Activated naive CD8-positive, alpha-beta T cell treated with anti-CD3 and anti-CD28 coated beads, Interleukin-2, amount 10 ng/mL, durations not matched to agents 7 days and 5 days (primary cell): ENCODE measurements at places on chromosomes 1 and 21. TPM values are rescaled to one million over a fixed set of nuclear protein-coding genes. Genes with fewer than 3 reads are reported as not detected.

DNA sequence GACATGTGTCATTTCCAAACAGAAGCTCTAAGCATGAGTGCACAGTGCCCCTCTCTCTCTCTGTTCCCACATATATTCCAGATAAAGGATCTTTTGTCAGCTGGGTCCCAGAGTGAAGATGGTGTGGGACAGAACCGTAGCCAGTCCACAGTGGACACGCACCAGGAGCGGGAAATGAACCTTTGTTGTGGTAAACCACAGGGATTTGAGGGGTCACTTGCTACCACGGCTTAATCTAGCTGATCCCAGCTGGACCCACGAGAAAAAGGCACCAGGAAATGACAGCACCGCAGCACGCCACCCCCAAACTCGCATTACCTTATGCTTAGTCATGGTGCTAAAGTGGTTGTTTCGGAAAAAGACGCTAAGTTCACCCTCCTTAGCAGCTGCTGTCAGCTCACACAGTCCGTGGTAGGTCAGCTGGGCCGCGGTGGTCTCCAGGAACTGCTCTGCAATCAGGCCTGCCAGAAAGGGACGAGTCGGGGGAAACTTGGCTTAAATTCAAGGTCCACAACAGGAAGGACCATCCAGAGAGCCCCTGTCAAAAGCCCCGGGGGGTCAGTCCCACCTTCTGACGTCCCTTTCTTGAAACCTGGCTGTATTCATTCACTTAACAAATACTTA, 7.5 kb downstream of the MINDY1 start:
- DNase-seq: no peak

DNA sequence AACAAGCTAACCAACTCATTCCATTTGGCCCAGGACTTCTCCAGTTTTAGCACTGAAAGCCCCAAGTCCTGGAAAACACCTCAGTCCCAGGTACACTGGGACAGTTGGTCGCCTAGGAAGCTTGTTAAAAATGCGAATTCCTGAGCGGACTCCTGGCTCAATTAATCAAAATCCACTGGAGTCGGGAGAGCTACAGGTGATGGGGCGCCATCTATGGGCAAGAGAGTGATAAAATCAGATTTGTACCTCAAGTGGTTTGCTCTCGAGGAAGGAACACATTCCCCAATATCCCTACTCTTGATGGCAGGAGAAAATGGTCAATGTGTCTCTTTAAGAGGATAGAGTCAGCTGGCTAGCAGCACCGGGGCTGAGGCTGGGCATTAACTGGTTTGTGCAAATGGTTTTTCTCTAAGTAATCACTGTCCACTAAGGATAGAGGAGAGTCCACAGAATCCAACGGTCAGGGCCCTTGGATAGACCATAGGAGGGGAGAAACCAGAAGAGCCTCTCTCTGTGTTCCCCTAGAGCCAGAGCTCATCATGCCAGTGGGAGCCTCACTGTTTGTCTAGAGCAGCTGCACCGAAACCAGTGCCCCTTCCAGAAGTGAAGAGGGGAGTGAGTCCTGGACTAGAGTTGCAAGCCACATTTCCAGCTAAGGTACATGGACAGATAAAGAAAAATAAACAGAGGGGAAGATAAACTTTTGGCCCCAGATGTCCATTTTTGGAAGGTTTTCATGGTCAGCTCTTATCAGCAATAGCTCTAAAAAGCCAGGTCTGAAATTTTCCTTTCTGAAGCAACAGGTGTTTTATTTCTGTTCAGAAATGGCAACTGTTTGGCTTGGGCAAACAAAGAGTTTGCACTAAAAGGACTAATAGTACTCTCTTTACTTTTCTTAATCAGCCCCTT, 148.5 kb downstream of the TENT5C start:
- DNase-seq: no peak

DNA sequence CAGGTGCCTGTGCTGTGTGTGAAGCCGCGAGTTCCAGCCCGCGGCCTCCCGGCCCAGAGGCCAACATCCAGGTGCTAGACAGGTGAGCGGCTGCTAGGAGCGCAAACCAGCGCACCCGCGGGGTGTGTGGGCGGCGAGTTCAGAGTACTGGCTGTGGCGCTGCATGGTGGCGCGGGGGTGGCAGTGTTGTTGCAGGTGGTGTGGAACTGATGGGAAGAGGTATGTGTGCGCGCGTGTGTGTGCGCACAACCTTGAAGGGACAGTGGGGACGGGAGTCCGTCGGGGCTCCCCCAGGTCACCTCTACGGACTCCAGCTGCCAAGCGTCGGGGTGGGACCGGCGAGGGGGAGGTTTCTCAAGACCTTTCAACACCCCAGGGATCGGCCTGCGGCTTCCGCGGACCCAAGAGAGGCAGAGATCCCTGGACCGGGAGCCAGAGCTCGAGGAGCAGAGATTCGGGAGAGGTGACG, 433 bp upstream of the DMBX1 start:
- peak; percentile 47 for DNase-seq

DNA sequence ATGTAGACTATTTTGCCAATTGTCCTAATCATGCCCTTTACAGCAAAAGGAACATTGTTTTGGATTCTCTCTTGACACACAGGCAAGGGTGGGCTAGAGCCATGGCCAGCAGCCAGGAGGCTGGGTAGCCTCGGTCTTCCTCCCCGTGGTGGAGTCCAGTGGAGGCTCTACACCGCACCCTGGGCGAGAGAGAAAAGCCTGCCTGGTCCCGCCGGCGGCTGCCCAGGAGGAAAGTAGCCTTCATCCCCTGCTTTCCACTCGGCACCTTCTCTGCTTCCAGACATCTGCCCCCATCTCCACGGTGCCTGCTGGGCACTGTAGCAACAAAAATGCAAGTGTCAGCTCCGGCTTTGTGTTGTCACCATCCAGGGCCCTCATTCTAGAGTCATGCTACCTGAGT, 21.6 kb downstream of the PROK1 start:
- no peak for DNase-seq

DNA sequence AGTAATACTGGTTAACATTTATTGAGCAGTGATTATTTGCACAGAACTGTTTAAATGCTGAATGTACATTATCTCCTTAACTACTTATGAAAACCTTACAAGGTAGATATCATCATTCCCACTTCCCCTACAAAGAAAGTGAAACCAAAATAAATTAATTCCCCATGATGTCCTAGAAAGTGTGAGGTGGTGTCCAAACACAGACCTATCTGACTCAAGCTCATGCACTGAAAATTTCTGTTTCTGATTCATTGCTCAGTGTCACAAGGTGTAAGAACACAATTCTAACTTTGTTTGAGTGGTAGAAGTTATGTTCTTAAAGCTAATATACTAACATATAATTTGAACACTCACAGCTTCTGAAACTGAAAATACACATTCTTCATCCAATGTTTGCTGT, 178.7 kb downstream of the MRPL39 start:
- no peak for DNase-seq

DNA sequence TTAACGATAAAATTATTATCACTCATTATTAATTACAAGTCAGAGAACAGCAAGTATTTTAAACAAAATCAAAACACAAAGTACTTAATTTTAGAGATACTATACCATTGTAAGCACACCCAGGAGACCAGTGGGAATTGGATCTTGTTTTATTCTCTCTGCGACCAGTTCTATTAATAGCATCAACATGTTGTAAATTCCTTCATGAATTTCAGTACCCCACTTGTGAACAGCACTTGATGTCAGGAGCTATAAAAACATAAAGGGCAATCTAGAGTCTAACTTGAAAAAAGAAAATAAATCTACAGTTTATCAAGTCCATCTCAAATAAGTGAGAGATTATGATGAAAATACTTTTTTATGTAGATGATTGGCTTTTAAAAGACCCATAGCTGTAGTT, 42.9 kb downstream of the USP24 start:
- DNase-seq: no peak

DNA sequence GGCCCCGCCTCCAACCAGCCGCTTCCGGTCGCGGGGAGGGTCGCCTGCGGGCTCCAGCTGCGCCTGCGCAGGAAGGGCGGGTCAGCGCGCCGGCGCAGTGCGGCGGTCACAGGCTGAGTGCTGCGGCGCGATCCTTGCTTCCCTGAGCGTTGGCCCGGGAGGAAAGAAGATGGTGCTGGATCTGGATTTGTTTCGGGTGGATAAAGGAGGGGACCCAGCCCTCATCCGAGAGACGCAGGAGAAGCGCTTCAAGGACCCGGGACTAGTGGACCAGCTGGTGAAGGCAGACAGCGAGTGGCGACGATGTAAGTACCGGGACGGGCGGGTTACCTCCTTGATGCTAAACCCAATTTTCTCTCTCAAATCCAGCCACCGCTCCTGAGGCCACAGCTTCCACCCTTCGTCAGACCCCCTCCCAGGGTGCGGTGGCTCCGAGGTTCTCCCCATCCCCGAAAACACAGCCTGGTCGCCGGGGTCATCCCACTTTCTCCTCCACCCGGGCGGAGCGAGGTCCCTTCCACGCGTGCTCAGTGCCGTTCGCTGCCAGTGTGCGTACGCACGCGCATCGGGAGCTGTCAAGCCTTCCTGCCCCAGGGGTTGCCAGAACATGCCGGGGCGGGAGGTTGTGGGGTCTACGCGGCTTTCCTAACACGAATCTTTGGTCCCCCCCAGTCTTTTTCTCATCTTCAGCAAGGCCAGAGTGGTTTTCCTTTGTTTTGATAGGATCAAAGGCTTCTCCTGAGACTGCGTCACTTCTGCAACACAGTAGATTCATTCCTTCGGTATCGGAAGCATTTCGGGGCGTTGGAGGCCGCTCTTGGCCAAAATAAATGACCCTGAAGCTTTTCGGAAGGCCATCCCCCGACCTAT, at the start of gene SARS1:
Gene SARS1, plus strand, starts transcription at position 95 of the 870 bp plus-strand sequence. Its CDS starts 75 bp downstream, at position 170.
- DNase-seq: peak; percentile 95

DNA sequence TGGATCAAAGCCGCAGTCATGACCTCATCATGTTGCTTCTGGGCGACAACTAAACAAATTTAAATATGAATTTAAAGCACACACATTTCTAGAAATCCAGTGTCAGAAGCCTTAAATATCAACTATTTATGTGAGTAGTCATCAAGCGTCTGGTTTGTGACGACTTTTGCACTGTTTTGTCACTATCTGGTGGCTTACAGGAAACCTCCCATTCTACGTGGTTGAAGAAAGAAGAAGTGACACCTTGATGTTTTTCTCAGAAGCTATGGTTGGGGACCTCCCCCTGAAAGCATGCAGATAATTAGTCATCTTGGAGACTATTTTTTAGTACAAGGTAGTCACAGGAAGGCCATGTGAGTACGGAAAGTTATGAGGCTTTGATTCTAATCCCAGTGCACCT, 58.5 kb downstream of the TENT5C start:
- DNase-seq: no peak

DNA sequence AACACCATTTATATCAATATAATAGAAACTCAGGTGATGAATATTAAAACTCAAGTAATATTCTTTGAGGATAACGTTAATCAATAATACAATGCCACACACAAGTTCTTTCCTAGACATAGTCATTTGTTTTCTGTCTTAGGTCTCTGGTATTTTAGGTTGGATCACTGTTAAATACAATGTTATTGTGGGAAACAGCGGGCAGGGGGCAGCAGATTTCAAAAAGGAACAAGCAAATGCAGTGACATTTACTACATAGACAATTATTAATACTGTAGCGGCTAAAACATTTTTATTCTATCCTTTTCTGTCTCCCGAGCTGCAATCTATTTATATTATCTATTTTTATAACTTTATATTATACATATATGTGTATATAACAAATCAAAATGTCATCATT, 186.4 kb upstream of the ZNHIT6 start:
- DNase-seq: no peak

GRCh38 chr21:41973861-41974751, 20.3 kb upstream of the C2CD2 start:
- DNase-seq: peak; percentile 44

DNA sequence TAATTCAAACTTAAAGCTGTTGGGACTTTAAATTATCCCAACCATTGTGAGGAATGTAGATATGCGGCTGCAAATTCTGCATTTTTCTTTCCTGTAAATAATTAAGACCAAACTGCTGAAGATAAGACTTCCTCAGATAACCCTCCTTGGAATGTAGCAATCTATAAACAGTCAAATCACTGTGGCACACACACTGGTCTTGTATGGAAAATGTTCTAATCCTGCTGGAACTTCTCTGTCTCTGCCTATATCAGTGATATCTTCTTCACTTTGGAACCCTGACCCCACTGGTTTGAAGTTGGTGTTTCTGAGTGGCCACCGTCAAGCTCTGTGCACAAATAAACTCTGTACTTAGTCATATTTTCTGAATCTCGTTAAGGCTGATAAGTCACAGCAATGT, 32.9 kb downstream of the HSF2BP start:
- no peak for DNase-seq

DNA sequence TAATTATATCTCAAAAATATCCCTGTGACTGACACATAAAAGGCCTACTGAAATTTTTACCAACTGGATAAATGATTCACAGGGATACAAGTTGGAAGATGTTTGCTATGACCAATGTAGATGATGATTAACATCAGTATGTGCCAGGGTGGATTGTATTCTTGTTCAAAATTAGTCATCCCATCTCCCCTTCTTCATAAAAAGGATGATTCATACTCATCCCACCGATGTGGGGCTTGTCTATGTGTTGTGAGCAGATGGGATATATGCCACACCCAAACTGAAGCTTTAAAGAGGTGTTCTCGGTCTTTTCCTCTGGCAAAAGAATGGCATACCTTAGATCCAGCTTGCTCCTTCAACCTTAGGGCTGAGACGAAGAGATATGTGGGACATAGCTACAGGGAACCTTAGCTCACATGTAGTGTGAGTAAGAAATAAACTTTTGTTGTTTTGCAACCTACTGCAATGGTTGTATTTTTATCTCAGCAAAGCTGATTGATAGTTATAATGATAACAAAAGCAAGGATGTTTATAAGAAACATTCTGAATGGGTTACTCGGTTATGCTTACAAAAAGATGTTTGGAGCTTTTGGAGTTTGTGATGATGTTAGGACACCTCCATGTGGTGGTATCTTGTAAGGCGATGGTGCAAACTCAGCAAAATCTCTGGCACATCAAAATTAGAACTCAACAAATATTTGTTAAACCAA, 29.4 kb downstream of the SPATA17 start:
- no peak for DNase-seq

- DNase-seq: no peak
Observed at GRCh38 chr1:199747984-199748383, 279.5 kb upstream of the NR5A2 start.

- DNase-seq: no peak
Observed at GRCh38 chr1:48688102-48688760, 88.5 kb downstream of the BEND5 start.

GRCh38 chr1:180515857-180516388, 13.5 kb upstream of the ACBD6 start:
- DNase-seq: peak; percentile 46

DNA sequence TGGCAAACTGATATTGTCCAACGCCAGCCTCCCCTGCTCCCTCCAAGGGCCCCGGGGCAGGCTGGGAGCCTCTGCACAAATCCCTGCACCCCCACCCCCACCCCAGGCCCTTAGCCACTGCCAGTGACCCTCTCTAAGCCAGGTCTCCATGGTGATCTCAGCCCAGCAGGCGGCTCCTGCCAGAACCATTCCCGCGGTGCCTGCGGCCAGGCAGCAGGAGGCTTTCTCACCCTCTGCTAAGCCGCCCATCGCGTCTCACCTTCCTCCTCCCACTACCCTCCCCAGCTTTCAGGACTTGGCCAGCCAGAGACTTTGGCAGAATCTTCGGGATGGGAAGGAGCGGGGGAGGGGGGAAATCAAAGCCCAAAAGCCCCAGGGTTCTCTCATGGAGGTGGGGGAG, 46.8 kb upstream of the WASF2 start:
- no peak for DNase-seq

Gene TRAF3IP3
- 392 TPM for total RNA-seq

Gene SAMSN1
- total RNA-seq: 125 TPM

Gene OLFML3
- total RNA-seq: 0.45 TPM

Gene HOOK1
- 11.1 TPM for total RNA-seq

Gene FAM3B
- not detected for total RNA-seq

Gene VWA5B1
- not detected for total RNA-seq

Gene KANK4
- not detected for total RNA-seq

Gene TMCC2
- 4.4 TPM for total RNA-seq

Gene SPRTN
- total RNA-seq: 14.7 TPM
